Activated CD4-positive, alpha-beta T cell treated with anti-CD3 and anti-CD28 coated beads for 4 hours (primary cell): ENCODE measurements at places on chromosomes 3 and 15.

DNA sequence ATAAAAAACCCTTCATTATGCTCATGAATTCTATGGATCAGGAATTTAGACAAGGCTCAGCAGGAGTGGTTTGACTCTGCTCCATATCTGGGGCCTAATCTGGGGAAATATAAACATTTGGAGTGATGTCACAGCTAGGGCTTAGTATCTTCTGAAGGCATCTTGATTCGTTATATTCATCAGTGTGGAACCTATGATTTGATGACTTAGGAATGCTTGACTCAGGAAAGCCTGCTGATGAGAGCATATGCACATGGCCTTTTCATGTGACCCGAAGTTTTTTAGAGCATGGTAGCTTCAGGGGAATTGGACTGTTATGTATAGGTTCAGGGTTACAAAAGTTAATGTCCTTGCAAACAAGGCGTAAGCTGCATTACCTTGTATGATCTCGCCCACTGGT lies 184.9 kb upstream of the LRRC3B start:
- no peak for DNase-seq

DNA sequence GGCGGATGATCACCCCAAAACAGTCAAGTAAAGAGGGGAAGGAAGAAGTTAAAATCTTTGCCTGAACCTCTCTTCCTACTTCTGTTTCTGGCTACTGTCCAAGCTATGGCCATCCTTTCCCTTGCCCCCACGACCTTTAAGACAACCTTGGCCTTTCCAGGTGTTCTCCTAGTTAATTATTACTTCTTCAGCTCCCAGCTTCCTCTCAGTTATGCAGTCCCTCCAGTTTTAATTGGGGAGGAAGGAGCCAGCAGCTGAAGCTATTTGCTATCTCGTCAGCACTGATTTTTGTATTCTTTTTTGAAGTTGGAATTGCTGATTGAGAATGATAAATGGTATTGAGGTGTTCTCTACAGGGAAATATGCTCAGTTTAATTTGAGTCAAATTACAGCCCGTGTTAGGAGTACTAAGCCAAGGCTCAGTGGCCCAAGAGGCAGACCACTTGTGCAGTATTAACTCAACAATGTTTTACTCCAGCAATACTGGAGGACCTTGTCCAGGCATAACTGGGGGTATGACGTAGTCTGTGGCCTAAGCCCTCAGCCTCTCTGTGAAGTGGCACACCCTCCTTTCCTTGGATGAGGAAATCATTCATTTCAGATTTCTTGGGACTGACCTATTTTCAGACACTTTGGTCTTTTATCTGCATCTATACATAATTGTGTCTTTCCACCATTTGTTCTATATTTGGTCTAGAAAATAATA lies 336.9 kb downstream of the SLC9A9 start:
- DNase-seq = no peak

DNA sequence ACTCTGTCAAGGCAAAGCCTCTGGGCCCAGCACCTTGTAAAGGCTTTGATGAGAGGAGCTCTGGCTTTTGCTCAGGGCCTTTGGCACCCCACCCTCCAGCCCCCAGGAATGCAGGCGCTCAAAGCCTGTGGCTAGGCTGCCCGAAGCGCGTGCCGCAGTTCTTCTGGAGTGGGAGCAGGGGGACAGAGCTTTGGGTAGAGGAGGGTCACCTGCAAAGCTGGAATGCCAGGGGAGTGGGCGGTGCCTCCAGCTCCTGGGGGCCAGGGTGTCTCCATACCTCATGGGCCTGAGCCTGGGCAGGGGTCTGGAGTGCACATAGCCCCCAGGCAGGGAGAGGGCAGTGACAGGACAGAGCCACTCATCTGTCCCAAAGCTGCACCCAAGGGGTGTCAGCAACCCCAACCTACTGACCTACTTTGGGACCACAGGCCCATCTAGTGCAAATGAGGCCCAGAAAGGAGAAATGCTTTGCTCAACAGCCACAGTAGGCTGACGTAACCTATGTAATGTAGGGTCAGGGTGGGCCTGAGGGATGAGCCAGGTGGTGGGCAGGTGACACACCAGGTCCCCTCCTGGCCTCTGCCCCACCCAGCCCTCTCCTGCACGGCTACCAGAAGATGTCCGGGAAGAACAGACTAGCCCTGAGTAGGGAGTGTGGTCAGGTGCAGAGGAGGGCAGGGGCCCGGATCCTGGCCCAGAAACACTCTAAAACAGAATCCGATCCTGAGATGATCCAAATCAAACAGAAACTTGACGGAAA lies 2.2 kb upstream of the CALML4 start:
- no peak for DNase-seq

GRCh38 chr3:103127737-103128136 lies 692.9 kb downstream of the ZPLD1 start:
- no peak for DNase-seq

DNA sequence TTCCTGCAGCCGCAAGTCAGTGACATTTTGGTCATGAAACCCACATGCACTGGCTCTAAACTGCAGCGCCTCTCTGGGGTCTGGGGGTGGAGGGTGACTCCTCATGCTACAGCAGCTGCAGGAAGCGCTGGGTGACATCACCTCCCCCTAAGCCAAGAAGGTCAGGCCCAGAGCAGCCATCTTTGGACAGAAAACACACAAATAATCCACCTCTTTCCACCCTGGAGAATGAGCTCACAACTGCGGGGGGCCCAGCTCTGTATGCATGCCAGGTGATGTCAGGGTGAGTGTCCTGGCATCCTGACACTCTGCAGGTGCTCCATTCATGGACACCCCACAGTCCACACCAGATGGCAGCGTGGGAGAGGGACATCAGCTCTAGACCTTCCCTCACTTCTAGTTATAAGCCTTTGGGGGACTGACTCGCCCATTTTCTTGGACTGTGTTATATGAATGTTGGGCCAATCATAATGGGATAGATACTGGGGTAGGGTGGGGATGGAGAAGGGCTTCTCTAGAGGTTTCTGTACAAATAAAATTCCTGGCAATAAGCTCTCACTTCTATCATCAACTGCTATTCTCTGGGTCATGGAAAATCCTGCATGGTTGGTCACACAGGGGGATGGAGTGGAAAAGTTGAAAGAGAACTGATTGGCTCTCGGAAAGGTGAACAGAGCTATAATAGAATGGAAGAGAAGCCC lies 70.7 kb upstream of the THBS1 start:
- no peak for DNase-seq

DNA sequence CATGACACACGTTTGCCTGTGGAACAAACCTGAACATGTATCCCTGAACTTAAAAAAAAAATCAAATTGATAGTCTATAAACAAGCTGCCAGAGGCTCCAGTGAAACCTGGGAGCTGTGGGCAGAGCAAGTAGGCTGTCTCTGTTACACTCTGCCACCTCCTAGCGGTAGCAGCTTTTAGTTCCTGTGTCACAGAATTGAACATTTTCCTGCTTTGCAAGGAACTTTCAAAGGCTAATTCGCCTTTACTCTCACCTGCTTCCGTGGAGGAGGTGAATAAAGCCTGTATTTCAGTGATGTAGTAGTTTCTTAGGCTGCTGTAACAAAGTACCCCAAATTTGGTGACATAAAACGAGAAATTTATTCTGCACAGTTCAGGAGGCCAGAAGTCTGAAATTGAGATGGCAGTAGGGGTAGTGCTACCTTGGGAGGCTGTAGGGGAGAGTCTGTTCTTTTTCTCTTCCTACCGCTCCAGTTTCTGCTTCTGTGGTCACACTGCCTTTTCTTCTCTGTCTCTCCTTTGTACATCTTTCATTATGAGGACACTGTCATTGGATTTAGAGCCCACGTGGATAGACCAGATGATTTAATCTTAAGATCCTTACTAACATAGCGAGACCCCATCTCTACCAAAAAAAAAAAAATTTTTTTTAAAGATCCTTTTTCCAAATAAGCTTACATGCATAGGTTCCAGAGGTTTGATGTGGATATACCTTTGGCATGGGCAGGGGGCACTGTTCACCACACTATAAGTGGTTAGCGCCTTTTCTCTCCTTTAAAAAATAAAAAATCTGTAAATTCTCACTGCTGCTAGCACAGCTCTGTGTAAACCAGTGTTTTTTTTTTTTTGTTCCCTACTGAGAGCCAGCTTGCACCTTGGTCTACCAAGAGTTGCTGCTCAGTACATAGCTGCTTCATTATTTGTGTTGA lies 25.3 kb downstream of the FBXO22 start:
- DNase-seq = no peak

DNA sequence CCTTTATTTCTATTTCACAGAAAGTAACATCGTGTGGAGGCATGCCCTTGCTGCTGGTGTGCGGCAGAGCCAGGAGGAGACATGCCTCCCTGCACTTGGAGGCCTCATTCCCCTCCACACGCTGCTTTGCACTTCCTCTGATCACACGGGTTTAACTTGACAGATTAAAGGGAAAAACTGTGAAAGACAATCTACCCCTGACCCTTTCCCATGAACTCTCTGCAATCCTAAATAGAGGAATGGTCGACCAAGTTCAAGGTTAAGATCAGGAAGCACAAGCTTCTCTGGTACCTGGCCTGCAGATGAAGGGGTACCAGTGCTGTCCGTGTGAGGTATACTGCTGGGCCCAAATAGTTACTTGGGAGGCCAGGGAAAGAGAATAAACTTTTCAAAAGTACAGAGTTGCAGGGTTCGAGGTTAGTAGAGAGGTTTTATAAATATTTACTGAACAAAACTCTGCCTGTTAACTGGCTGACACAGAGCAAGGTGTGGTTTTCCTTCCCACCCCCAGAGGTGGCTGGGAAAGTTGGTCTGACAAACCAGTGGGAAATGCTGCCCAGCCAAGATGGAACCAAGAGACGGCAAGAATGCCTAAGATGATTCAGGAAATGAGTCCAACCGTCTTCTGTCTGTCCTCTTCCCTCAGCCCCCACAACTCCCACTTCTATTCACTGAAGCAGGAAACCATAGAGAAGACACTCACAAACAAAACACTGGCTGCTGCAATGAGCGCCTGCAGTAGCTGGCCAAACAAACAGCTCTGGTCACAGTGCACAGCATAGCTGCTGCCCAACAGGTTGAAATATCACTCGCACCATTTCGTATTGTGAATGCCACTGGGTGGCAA lies 79.6 kb downstream of the IGF2BP2 start:
- DNase-seq = no peak

DNA sequence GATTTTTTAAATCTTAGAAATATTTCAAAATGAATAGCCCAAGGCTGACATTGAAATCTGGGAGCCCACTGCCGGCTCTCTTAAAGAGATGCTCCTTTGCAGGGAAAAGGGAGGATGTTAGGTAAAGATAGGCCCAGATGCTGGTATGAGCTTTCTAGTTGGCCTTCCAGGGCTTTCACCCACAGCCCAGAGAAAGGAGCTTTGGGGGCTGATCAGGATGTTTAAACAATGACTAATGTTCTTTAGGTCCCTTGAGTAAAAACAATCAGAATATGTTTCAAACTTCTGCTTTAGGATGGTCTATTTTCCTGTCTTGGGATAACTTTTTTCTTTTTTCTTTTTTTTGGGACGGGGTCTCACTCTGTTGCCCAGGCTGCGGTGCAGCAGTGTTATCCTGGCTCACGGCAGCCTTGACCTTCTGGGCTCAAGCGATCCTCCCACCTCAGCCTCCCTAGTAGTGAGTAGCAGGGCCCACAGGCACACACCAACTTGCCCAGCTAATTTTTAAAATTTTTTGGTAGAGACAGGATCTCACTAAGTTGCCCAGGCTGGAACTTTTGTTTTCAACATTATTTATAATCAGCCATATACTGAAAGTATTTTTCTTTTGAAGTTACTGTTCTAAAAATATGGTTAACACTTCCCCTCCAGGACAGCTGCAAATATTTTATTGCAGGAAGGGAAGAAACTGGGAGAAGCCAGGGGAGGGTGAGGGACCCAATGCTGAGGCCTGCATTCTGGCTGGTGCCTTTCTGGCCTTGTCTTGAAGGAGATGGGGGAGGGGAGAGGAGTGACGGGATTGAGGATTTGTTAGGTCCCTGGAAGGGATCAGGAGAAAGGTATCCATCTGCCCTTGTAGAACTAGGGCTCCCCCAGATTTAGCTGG lies 70.1 kb downstream of the TRAK1 start:
- no peak for DNase-seq

GRCh38 chr3:186519021-186519658 lies 25.0 kb downstream of the CRYGS start:
- peak; percentile 76 for DNase-seq

DNA sequence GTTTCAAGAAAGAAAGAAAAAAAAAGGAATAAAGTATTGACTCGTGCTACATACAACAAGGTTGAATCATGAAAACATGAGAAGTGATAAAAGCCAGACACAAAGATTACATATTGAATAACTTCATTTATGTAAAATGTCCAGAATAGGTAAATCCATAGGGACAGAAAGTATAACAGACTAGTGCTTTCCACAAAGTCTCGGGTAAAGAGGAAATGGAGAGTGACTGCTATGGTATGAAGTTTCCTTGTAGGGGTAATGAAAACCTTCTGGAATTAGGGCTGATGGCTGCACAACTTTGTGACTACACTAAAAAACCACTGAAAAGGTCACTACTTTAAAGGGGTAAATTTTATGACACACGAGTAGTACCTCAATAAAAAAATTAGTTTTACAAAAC lies 13.0 kb downstream of the LRRFIP2 start:
- no peak for DNase-seq

DNA sequence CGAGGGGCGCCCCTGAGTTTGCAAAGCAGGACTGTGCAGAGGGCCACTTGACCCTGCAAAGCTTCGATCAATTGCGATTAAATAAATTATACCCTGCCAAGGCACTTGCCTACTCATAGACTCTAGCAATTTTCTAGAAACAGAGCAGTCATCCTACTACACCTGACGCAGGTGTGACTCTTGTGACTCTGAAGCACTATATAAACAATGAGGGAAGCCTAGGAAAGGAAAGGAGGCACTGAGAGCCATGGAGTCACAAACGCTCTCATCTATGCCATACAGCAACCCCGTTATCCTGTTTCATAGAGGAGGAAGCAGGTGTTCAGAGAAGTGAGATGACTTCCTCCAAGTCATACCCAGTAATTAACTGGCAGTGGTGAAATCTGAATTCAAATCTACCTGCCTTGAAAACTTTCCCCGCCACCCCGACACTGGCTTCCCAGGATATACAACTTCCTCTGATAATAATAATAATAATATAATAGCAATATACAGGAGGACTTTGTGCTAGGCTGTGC lies 14.4 kb downstream of the ARHGEF3 start:
- no peak for DNase-seq

DNA sequence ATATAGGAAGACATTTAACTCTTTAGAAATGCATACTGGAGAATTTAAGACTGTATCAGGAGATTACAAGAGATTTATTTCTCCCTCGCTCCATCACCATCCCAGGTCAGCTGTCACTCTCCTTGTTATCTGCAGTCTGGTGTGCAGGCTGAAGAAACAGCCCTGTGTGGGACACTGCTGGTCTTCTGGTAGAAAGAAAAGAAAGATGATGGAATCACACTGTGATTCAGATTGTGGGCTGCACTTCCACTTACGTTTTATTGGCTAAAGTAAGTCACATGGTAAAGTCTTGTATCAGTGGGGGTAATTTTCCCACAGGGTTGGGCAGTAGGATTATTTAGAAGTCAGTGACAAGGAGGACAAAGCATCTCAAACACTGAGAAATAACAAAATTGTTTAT lies 18.1 kb upstream of the ATP1B3 start:
- DNase-seq = no peak

GRCh38 chr3:6585360-6585759 lies 275.6 kb upstream of the GRM7 start:
- no peak for DNase-seq
